Mesendoderm (in vitro differentiated cells): ENCODE measurements at places on chromosomes 6 and 20.

DNA sequence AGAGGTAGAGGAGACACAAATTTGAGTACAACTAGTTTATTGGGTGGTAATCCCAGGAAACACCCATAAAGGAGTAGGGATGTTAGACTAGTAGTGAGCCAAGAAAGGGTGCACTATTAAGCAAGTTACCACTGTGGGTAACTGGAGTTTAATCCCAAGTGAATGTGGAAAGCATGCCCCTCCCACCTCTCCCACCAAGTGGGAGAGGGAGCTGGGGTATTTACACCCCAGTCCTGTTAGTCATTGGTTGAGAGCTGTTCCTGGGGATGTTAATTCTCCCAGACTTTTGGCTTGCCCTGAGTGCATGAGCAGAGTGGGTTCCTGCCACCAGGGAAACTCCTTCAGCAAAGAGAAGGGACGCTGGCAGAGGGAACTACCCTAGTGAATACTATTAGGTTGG is 49.2 kb upstream of the ZFP64 start:
- no peak for DNase-seq

DNA sequence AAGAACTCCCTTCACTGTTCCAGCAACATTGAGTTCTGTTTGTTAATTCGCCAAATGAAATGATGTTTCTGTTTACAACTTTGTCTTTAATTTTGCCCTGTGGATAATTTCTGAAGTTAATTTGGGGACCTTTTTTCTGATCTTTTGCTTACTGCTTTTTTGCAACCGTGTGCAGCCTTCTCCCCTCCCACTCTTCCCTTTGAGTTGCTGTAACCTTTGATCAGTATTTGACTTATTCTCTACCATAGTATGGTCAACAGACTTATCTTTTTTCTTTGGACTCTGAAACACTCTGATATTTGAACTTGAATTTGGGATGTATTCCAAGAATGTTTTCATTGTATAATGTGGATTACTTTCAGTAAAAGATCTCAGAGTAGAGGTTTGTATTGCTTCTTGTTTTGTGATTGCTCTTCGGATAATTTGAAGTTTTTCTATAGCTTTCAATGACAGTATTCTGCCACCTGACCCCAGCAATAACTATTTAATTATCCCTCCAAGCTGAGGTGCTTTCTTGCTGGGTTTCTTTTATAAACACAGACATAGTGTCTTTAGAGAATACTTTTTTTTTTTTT is 46.2 kb downstream of the LRRN4 start:
- DNase-seq, result no peak

DNA sequence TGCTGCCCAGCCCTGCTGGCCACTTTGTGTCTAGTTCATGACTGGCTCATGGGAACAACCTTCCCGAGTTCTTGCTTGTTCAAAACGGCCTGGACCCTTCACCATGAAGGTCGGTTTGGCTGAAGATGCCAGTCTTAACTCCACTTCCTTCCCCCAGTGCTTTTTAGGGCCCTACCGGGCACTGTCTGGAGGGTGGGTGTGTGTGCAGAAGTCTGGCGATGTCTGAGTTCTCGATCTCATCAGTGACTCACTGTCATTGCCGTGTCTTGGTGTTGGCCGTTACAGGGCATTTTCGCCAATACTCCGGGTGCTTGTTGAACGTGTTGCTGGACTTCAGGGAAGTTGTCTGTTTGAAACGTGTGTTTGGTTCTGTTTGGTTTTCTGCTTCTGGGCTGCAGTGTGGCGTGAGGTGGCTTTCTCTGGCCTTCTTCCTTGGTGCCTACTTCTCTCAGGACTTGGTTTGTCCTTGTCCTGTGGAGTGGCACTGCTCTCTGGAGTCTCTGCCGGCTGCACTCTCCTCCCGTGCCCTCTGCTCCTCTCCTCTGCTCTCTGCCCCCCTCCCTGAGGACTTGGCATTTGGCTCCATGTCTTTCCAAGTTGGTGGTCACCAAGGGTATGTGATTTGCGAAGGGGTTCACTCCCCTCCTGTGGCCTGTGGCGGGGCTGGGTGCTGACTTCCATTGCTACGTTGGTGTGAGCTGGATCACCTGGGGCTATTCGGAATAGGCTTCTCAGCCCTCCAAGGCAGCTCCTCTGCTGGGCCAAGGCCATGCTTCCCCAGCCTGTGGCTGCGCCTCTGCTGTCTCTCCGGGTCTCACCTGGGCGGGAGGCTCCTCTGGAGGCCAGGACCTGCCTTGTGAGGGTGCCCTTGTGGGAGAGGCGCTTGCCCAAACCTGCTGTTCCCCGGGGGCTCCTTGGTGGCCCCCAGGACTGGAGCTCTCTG is 38.2 kb downstream of the PYGB start:
- DNase-seq, result no peak

GRCh38 chr20:53975761-53976160 is 94.6 kb downstream of the BCAS1 start:
- no peak for DNase-seq

DNA sequence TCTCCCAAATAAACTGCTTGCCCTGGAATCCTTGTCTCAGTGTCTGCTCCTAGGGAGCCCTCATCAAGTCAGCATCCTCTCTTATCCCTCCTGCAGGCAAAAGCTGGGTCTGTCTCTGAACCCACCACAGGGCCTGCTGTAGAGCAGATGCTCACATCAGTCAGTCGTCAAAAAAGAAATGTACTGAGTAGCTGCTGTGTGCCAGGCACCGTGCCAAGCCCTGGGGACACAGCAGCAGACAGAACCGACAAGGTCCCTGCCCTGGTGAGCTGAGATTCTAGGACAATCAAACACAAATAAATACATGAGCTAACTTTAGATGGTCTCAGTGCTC is 68.5 kb downstream of the EYA2 start:
- peak; percentile 31 for DNase-seq
